ENCODE measurements at places on chromosomes 6 and 20. TPM values are rescaled to one million over a fixed set of nuclear protein-coding genes. Genes with fewer than 3 reads are reported as not detected.

APOM gene
- total RNA-seq, result 3.9 TPM

RFX6 gene
- not detected for total RNA-seq

NANP gene
- total RNA-seq, result 4.7 TPM

TRIM10 gene
- total RNA-seq, result not detected

PRDM1 gene
- total RNA-seq, result 2.6 TPM

CCN6 gene
- 0.14 TPM for total RNA-seq

EGFL8 gene
- total RNA-seq, result 6.0 TPM

NCOA7 gene
- 10.9 TPM for total RNA-seq

LRFN2 gene
- not detected for total RNA-seq

ULBP1 gene
- total RNA-seq, result 0.05 TPM

HTR1E gene
- not detected for total RNA-seq

Data from airway epithelial cell (primary cell).